ENCODE measurements at places on chromosomes 3 and 15.

- DNase-seq = no peak
These were observed 121.3 kb downstream of the THRB start for GRCh38 chr3:24373198-24373959.

DNA sequence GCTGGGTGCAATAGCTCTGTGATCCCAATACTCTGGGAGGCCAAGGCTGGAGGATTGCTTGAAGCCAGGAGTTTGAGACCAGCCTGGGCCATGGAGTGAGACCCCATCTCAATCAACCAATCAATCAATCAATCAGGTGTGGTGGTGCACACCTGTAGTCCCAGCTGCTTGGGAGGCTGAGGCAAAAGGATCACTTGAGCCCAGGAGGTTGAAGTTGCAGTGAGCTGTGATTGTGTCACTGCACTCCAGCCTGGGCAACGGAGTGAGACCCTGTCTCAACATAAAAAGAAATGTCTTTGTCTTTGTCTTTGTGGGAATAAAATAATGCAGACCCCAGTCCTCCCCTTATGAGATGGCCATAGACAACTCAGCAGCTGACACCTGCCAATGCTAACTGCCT lies 34.9 kb upstream of the TLE3 start:
- DNase-seq = no peak

DNA sequence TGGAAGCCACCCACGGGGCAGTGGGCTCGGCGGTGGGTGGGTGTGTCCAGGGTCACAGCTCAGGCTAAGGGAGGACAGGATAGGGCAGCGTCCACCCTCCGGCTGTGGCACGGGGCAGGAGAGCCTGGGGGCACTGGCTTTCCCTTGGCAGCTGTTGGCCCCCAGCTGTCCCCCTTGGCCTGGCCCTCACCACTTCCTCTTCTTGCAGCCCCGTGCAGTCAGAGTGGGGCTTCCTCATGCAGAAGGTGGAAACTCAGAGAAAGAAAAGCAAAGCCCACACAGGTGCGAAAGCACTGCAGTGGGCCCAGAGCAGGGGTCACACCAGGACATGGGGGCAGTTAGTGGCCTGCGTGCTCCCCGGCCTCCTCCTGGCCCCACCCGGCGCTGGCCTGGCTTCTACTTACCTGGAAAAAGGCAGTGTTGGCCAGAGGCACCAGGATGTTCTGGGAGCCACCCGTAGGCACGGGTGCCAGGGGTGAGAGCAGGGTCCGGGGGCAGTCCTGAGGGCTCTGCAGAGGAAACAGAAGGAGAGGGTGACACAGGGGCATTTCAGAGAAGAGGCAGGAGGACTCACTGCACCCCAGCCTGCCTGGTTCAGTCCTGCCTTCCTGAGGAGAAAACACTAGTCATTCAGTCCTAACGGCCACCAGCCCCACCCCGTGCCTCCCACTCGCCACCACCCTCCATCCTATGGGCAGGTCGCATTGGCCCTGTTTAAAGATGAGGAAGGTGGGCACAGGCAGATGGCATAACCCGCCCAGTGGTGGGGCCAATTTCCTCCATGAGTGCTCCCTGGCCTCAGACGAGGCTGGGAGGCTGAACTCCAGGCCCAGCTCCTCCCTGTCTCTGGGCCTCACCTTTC lies 28.3 kb downstream of the PLXND1 start:
- DNase-seq = no peak

DNA sequence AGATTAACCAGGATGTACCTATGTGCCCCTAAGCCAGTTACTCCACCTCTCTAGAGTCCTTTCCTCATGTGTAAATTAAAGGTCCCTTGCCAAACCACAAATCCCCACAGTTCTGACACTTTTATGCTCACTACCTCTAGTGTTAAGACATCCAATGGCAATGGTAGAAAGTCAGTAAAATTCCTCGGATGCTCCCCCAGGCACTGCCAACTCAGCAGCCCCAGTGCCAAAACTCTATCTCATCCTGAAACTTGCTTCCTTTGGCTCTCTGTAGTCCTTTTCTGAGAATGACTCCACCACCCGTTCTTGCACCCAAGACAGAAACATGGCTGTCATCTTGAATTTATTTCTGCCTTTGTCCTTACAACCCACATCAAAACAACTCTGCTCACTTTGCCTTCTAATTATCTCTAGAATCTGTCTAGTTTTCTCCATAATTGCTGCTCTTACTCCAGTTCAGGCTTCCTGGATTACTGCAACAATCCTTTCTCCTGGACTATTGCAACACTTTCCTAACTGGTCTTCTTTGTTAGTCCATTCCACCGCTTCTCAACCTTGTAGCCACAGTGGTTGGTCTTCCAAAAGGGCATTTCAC lies 41.6 kb downstream of the MB21D2 start:
- DNase-seq = no peak

DNA sequence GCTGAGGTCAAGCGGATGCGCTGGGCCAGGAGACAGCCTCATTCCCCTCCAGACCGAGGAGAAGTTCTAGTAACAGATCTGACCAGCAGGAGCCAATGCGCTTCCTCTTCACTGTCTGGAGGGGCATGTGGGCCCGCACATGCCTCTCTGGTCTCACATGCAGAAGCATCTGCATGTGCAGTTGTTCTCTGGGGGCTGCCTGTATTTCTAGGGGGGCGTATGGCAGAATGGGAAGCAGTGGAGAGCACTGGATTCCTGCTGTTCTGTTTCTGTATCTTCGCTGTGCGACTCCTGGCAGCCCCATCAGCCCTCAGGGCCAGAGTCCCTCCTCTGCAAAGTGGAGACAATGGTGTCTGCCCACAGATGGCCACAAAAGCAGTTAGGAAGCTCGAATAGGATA lies 170.4 kb upstream of the IQSEC1 start:
- no peak for DNase-seq

GRCh38 chr3:13417166-13417947 lies 2.8 kb downstream of the NUP210 start:
- DNase-seq = no peak

GRCh38 chr3:178454726-178455125 lies 81.5 kb upstream of the KCNMB2 start:
- DNase-seq = no peak

DNA sequence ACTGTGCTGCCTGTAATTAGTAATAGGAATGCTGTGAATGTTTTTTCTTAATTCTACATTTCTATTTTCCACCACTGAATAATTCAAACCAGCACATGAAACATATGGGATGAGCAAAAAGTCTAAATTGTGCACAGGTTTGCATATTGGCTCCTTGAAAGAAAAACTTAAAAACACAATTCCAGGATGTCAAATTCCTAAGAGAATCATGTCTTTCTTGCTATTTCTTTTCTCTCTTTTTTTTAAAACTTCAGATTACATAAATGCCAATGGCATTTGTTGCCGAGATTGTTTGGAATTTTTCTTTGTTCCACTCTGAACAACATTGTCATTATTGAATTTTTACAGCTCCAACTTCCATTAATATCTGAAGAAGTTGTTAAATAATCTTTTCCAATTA lies 60.8 kb downstream of the VGLL3 start:
- DNase-seq = no peak

- DNase-seq = no peak
These were observed 94.3 kb downstream of the OXNAD1 start for GRCh38 chr3:16359331-16359730.

DNA sequence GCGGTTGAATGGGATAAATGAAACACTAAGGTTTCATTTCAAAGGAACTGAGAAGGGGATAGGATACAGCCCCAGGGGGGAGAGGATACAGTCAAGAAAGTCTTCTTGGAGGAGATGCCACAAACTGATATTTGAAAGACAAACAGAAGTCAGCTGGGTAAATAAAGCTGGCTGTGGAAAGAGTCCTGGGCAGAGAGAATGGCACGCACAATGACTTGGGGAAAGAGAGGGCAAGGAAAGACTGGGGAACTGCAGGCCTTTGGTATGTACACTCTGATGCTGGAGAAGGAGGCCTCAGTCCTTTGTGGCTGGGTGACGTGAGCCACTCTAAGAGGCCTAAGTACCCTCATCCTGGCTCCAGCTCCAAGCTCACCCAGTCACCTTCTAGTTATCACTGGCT lies 45.2 kb upstream of the LMCD1 start:
- DNase-seq = no peak

DNA sequence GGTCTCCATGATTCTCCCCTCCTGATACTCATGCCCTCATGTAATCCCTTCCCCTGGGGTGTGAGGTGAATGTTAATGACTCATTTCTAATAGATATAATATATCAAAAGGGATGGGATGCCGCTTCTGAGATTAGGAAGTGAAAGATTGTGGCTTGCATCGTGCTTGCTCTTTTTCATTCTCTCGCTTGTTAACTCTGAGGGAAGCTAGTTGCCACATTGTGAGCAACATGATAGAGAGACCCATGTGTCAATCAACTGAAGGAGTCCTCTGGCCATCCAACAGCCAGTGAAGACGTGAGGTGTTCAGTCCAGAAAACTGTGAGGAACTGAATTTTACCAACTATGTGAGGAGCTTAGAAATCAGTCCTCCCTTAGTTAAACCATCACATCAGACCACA lies 28.9 kb upstream of the DRD3 start:
- no peak for DNase-seq

- DNase-seq = peak; percentile 33
These were observed 2.1 kb downstream of the TRIM69 start for GRCh38 chr15:44738340-44738984.

- no peak for DNase-seq
These were observed 349.7 kb downstream of the TUSC7 start for GRCh38 chr3:117059067-117059955.

GRCh38 chr3:45894015-45894414 lies 7.7 kb downstream of the CCR9 start:
- no peak for DNase-seq

DNA sequence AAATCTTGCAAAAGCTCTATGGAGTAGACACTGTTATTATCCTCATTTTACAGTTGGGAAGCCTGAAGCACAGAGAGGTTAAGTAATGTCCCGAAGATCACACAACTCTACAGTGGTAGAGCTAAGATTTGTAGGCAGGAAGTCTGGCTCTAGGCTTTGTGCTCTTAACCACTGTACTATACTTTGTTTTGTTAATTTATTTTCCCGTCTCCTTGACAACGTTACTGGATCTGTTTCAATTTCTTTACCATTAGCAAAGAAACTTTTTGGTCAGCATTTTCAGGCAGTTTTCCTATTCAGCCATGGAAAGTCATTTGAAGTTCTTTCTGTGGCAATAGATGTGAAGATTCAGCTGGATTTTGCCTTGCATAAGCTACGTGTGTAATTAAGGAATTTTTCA lies 51.7 kb downstream of the OTOL1 start:
- DNase-seq = no peak

DNA sequence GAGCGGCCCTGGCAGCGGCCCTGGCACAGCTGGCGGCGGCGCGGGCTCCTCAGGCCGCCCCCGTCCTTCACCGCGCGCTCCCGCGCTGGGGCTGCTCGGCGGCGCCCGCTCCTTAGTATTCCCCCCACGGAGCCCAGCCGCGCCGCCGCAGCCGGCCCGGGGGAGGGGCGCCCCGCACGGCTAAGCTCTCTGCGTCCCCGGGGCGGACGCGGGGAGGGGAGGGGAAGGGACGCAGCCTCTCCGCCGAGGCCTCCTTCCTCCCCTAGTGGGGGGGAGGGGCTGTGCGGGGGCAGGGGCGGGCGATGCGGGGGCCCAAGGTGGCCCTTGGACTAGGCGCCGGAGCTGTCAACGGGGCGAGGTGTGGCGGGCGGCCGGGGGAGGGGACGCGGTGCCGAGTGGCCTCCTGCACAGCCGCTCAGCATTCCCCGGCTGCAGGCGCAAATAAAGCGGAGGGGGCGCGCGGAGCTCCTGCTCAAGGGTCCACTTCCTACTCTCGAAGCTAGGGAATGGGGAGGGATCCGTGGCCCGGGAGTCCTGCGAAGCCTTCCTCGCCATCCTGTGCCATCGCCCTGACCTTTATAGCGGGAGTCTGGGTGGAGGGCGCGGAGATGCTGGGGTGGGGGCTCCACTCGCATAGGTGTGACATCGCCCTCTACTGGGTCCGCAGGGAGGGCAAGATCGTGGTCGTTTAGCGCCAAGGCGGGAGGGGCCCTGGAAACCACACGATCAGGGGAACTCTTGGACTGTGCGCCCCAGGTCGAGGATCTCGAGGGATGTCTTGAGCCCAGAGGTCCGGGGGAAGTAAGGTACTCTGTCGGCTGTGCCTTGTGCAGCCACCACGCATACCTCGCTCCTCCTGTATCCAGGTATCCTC lies 22.2 kb downstream of the EPHB3 start:
- DNase-seq = no peak

DNA sequence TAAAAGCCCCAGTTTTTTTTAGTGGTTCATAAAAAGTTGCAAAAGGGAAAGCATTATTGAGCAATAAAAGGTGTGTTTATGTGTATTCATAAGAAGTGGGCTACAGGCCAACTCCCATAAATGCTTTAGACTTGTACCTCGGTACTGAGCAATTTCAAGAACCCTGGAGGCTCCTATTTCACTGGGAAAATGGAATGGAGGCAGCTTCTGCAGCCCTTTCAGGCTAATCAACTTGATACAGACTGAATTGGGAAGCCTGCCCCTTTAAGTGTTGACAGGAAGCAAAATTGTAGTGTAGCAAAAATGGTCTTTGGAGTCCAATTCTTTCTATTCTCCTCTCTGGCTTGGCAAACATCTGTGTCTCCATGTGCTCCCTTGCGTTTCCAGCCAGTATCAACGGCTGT lies 118.8 kb downstream of the ECT2 start:
- no peak for DNase-seq

DNA sequence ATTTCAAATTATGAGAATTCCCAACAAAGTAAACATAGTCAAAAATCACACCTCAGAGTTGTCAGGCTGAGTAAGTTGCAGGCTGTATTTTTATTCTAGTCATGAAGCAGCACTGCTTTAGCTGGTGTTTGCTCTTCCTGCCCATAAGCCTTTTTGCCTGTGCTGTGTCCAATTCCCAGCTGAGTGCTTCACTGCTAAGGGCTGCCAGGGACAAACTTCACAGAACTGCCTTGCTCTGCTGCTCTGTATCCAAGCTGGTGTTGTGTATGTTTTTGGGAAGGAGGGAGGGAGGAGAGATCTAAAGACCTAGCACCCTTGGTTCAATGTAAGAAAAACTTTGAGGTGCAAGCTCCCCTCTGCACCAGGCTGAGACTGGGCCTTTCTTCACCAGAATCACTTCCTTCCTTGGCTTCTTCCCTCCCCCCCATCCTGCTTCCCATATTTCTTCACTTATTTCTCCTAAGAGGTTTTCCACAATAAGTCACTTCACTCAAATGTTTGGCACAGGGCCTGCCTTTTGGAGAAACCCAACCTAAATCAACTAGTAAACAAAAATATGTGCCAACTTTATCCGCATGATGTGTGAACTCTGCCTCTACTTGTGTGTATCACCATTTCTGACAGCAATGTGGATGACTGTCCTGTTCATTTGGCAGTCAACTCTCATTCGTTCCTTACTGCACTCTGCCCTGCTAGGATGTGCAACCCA lies 156.1 kb downstream of the TBL1XR1 start:
- no peak for DNase-seq

- DNase-seq = no peak
These were observed 2.3 kb downstream of the VWA5B2 start for GRCh38 chr3:184231671-184232070.

Data from HS-27A (cell line).